Tibial nerve (tissue), 4 donors: ENCODE measurements at places on chromosomes 12 and 14. TPM values are rescaled to one million over a fixed set of nuclear protein-coding genes. Genes with fewer than 3 reads are reported as not detected.

GRCh38 chr14:105201156-105201924 is 20.2 kb upstream of the NUDT14 start:
- peaks cover 27% of the 10 kb centered on the region for H3K4me1 ChIP-seq
- peaks cover 65% of the 10 kb centered on the region for H3K27me3 ChIP-seq
- no peak overlapping the region for H3K4me3 ChIP-seq
- no peak for DNase-seq

- no peaks in the 10 kb centered on the region for H3K27me3 ChIP-seq
- H3K4me1 ChIP-seq = no peaks in the 10 kb centered on the region
- H3K27ac ChIP-seq = no peak overlapping the region
- no peaks in the 10 kb centered on the region for H3K36me3 ChIP-seq
- H3K4me3 ChIP-seq = no peak overlapping the region
These were observed 245.4 kb upstream of the DIO3 start for GRCh38 chr14:101315802-101316296.

- H3K36me3 ChIP-seq = no peaks in the 10 kb centered on the region
- peak overlapping the region; percentile 16 for H3K27ac ChIP-seq
- no peak overlapping the region for H3K4me3 ChIP-seq
These were observed 37.7 kb downstream of the RASAL1 start for GRCh38 chr12:113097716-113098440.

DNA sequence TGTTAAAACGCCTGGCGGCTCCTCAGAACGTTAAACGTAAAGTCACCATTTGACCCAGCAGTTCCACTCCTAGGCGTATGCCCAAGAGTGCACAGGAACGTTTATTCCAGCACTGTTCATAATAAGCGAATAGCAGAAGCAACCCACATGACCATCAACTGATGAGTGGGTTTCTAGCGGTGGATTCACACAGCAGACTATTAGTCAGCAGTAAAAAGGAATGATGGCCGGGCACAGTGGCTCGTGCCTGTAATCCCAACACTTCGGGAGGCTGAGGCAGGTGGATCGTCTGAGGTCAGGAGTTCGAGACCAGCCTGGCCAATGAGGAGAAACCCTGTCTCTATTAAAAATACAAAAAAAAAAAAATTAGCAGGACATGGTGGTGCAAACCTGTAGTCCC is 22.4 kb upstream of the FBRSL1 start:
- H3K27ac ChIP-seq = no peak overlapping the region
- H3K27me3 ChIP-seq = no peaks in the 10 kb centered on the region
- H3K36me3 ChIP-seq = no peaks in the 10 kb centered on the region
- no peak for DNase-seq
- H3K4me3 ChIP-seq = no peak overlapping the region

PLBD2 gene
- 49.6 TPM for total RNA-seq

DNA sequence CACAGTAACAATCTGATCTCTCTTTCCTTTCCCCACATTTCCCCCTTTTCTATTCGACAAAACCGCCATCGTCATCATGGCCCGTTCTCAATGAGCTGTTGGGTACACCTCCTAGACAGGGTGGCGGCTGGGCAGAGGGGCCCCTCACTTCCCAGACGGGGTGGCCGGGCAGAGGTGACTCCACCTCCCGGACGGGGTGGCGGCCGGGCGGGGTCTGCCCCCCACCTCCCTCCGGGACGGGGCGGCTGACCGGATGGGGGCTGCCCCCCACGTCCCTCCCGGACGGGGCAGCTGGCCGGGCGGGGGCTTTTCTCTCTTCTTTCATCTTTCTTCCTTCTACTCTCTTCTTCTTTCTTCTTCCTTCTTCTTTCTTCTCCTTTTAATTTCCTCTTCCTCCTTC is 1.3 kb upstream of the NUBPL start:
- H3K27ac ChIP-seq = no peak overlapping the region
- peaks cover 6% of the 10 kb centered on the region for H3K4me1 ChIP-seq
- no peaks in the 10 kb centered on the region for H3K27me3 ChIP-seq
- H3K4me3 ChIP-seq = no peak overlapping the region
- no peaks in the 10 kb centered on the region for H3K36me3 ChIP-seq

RNASE1 gene
- total RNA-seq = 362 TPM

SMIM41 gene
- total RNA-seq = 16.5 TPM

GRCh38 chr12:46214668-46215436 is 54.0 kb downstream of the SLC38A1 start:
- peak overlapping the region; percentile 74 for H3K27ac ChIP-seq
- H3K36me3 ChIP-seq = no peaks in the 10 kb centered on the region
- H3K4me3 ChIP-seq = no peak overlapping the region
- peaks cover 38% of the 10 kb centered on the region for H3K4me1 ChIP-seq

DNA sequence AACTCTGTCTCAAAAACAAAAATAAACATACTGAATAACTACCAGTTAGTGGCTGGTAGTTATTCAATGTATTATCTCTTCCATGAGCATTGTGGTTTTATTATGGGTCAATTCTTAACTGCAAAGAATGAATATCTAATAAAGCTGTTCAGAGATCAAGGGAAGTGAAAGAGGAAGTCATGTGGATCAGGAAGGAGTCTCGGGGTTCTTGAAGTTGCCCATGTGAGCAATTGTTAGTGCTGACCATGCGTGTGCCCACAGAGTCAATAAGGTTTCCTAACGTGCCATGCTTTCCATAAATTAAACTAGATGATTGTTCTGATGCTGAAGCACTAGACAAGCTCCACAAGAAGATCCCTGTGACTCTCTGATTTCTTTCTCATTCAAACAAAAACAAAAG is 136.5 kb upstream of the CPSF6 start:
- peak; percentile 27 for DNase-seq
- H3K4me1 ChIP-seq = peaks cover 14% of the 10 kb centered on the region
- peak overlapping the region; percentile 5 for H3K27ac ChIP-seq
- no peaks in the 10 kb centered on the region for H3K36me3 ChIP-seq

- no peaks in the 10 kb centered on the region for H3K4me1 ChIP-seq
- no peak overlapping the region for H3K4me3 ChIP-seq
- H3K36me3 ChIP-seq = no peaks in the 10 kb centered on the region
- H3K27ac ChIP-seq = no peak overlapping the region
These were observed 33.7 kb upstream of the PPP1CC start for GRCh38 chr12:110776410-110776809.

DNA sequence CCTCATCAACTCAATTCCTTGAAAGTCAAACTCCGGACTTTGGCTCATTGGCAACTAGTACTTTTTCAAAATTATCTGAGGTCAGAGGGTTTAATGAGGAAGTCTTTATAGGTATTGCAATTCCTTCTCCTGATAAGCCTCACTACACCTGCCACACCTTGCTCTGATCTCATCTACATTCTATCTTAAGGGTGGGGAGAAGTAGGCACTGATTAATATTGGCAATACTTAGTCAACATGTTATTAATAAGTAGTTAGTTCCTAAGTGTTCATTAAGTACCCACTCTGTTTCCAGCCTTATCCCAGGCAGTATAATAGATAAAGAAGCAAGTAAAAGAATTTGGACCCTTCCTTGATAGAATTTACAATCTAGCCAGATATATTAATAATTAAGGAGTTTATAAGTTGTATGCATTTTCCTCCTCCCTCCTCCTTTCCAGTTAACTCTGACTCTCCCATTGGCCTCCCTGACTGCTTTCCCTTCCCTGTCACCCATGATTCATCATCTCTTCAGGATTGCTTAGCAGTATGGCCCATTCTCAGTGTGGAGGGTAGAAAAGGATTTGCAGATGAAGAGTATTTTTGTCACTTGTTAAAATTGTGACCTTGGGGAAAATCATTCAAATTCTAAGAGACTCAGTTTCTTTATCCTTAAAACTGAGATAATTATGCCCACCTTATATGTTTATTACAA is 231.0 kb upstream of the ATP2B1 start:
- H3K27me3 ChIP-seq = no peaks in the 10 kb centered on the region
- no peak for DNase-seq
- H3K4me1 ChIP-seq = no peaks in the 10 kb centered on the region
- H3K36me3 ChIP-seq = no peaks in the 10 kb centered on the region
- H3K4me3 ChIP-seq = no peak overlapping the region

SPSB2 gene
- total RNA-seq = 12.0 TPM

TAC3 gene
- total RNA-seq = not detected

DNA sequence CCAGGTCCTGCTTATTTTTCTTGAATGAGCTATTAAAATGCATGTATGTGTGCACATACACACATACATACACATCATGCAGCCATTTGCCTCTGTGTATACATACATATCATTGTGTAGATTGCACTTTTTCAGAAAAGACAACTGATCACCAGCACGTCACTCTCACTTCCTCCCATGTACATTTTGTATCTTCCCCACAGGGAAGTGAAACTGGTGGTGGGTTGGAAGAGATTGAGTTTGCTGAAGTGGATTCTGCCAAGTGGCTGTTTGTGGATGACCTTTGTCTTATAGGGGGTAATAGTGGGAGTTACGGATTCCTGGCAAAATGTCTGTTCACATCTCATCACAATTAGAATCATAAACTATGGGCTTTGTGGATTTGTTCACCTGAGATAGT is 448.6 kb downstream of the RAD51B start:
- DNase-seq = no peak
- peaks cover 41% of the 10 kb centered on the region for H3K4me1 ChIP-seq
- no peaks in the 10 kb centered on the region for H3K36me3 ChIP-seq
- H3K4me3 ChIP-seq = no peak overlapping the region

DNA sequence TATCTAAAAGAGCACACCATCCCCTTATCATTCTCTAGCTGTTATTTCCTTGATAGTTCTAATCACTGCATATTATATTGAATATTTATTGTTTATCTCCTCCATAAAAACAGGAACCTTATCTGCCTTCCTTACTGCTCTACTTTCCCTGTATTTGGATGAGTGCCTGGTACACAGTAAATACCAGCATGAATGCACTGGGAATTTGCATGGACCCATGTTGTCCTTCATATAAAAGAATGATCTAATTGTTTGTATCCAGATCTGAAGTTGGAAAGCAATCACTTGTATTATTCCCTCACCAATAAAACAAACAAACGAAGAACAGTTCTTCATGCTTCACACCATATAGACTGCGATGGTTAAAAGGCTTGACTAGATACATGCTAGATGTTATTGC is 15.3 kb upstream of the CNOT2 start:
- no peak overlapping the region for H3K4me3 ChIP-seq
- no peak for DNase-seq
- H3K27me3 ChIP-seq = no peaks in the 10 kb centered on the region

DNA sequence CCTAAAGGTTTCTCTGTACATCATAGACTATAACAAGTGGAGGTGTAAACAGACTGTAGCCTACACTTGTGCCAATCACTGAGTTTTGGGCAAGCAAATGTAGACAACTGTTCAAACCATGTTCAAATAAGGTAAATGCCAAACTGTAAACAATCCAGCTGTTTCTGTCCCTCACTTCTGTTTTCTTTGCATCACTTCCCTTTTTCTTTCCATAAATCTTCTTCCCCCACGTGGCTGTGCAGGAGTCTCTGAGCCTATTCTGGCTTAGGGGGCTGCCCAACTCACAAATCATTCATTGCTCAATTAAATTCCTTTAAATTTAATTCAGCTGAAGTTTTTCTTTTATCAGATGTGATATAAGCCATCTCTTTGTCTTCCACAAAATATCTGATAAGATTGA is 65.1 kb upstream of the CPM start:
- H3K4me1 ChIP-seq = no peaks in the 10 kb centered on the region
- H3K36me3 ChIP-seq = no peaks in the 10 kb centered on the region
- no peaks in the 10 kb centered on the region for H3K27me3 ChIP-seq
- no peak overlapping the region for H3K4me3 ChIP-seq

GRCh38 chr12:65822732-65823512 is 1.4 kb upstream of the HMGA2 start:
- H3K27me3 ChIP-seq = peaks cover 65% of the 10 kb centered on the region
- peak overlapping the region; percentile 45 for H3K4me3 ChIP-seq
- H3K27ac ChIP-seq = no peak overlapping the region
- no peaks in the 10 kb centered on the region for H3K36me3 ChIP-seq

DNA sequence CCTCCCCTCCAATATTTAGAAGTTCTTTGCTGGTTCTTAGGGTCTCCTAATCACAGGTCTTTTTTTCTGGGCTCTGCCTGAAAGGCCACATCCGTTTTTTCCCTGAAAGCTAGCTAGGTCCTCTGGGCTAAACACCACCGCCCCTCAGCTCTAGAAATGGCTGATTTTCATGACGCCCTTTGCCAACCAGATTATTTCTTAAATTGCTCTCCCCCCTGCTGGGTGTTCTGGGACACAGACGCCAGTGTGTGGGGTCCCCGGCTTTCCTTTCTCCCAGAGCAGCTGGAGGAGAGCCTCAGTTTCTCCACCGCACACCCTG is 45.3 kb upstream of the ATP23 start:
- peak overlapping the region; percentile 52 for H3K4me3 ChIP-seq
- peaks cover 77% of the 10 kb centered on the region for H3K4me1 ChIP-seq
- DNase-seq = no peak
- no peaks in the 10 kb centered on the region for H3K27me3 ChIP-seq
- H3K36me3 ChIP-seq = no peaks in the 10 kb centered on the region

GRCh38 chr12:110280779-110281548 is at the start of gene ATP2A2:
Gene ATP2A2 (plus strand): TSS chr12:110281247. CDS start chr12:110281790, 543 bp downstream.
- peak; percentile 71 for DNase-seq
- peak within 1 kb of the TSS; percentile 92 for H3K4me3 ChIP-seq
- peak within 1 kb of the TSS; percentile 98 for H3K27ac ChIP-seq
- H3K36me3 ChIP-seq = no peaks in the 10 kb centered on the region
- peaks cover 29% of the 10 kb centered on the region for H3K4me1 ChIP-seq

NKX2-8 gene
- not detected for total RNA-seq

GRCh38 chr12:130116791-130117190 is 45.5 kb upstream of the FZD10 start:
- H3K27ac ChIP-seq = no peak overlapping the region
- no peaks in the 10 kb centered on the region for H3K4me1 ChIP-seq
- DNase-seq = no peak
- no peaks in the 10 kb centered on the region for H3K36me3 ChIP-seq

GRCh38 chr12:59928416-59928815 is 332.6 kb downstream of the SLC16A7 start:
- no peak for DNase-seq
- H3K4me3 ChIP-seq = no peak overlapping the region

PCED1B gene
- 2.2 TPM for total RNA-seq

GRCh38 chr12:114604606-114605005 is 79.4 kb downstream of the TBX3 start:
- H3K36me3 ChIP-seq = no peaks in the 10 kb centered on the region
- no peak overlapping the region for H3K27ac ChIP-seq
- no peaks in the 10 kb centered on the region for H3K27me3 ChIP-seq
- no peak for DNase-seq
- no peaks in the 10 kb centered on the region for H3K4me1 ChIP-seq

GRCh38 chr14:35261774-35262173 is 30.4 kb upstream of the PSMA6 start:
- peak; percentile 17 for DNase-seq
- H3K4me1 ChIP-seq = no peaks in the 10 kb centered on the region
- H3K36me3 ChIP-seq = no peaks in the 10 kb centered on the region
- H3K4me3 ChIP-seq = no peak overlapping the region
- H3K27me3 ChIP-seq = no peaks in the 10 kb centered on the region

SDR39U1 gene
- total RNA-seq = 58.6 TPM

DNA sequence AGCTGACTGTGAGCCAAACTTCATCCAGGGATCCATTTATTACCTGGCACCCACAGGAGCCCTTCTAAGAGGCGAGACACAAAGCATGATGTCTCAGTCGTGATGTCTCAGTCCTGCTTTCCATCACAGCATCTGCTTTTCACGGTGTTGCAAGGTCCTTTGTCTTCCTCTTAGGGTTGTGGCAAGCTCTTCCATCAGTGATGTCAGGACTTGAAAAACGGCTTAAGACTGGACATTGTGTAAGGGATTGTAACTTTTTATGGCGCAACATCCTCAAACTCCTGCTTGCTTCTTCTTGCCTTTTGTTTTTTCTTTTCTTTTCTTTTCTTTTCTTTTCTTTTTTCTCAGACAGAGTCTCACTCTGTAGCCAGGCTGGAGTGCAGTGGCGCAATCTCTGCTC is 586.5 kb upstream of the TMEM132C start:
- H3K4me3 ChIP-seq = no peak overlapping the region
- H3K36me3 ChIP-seq = no peaks in the 10 kb centered on the region
- H3K4me1 ChIP-seq = no peaks in the 10 kb centered on the region
- no peak for DNase-seq
- H3K27me3 ChIP-seq = no peaks in the 10 kb centered on the region
- H3K27ac ChIP-seq = no peak overlapping the region

NUP107 gene
- 38.0 TPM for total RNA-seq
